Stimulated activated CD8-positive, alpha-beta memory T cell treated with anti-CD3 and anti-CD28 coated beads, Interleukin-4, amount 100 ng/mL, for 1 hour (primary cell): ENCODE measurements at places on chromosomes 3 and 15.

GRCh38 chr15:61890106-61890505 lies 170.1 kb downstream of the VPS13C start:
- no peak for DNase-seq

DNA sequence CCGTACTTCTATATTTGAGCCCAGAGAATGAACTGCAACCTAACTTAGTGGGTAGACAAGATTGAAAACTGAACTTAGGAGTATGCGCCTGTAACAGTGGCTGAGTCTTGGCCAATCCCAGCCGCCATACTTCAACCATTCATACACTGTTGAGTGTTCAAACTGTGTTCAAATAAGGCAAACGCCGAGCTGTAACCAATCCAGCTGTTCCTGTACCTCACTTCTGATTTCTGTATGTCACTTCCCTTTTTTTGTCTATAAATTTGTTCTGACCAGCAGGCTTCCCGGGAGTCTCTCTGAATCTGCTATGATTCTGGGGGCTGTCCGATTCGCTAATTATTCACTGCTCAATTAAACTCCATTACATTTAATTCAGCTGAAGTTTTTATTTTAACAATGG lies 58.6 kb upstream of the TPM1 start:
- no peak for DNase-seq

DNA sequence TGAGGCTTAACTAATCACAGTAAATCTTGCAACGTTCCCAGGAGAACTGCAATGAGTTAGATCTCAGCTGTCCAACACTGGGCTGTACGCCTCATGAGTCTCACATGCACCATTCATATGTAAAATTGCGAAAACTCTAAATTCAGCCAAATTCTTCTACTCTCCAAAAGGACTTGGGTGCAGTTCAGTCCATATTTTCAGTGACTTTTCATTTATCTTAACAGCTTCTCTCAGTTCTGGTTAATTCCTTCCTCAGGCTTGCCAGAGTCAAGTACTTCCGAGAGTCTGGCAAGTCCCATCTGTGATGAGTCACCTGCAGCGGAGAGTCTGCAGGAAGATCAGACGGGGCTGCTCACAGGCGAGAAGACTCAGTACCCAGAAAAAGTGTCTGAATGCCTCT lies 11.5 kb downstream of the CCDC80 start:
- DNase-seq, result no peak

DNA sequence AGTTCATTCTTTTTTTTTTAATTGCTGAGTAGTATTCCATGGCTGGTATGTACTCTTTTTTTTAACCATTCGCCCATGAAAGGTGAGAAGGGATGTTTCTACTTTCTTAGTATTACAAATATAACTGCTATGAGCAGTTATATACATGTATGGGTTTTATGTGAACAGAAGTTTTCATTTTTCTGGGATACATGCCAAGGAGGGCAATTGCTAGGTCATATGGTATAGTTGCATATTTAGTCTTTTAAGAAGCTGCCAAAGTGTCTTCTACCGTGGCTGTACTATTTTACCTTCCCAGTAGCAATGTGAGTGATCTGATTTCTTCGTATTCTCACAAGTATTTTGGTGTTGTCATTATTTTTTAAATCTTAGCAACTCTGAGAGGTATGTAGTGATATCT lies 11.2 kb upstream of the KLHL40 start:
- no peak for DNase-seq

GRCh38 chr3:33130144-33130543 lies 16.3 kb downstream of the CRTAP start:
- DNase-seq, result no peak
